Activated T-helper 1 cell treated with Interleukin-2 at 50 U/mL for 16 hours (primary cell): ENCODE measurements at places on chromosomes 5 and 9.

DNA sequence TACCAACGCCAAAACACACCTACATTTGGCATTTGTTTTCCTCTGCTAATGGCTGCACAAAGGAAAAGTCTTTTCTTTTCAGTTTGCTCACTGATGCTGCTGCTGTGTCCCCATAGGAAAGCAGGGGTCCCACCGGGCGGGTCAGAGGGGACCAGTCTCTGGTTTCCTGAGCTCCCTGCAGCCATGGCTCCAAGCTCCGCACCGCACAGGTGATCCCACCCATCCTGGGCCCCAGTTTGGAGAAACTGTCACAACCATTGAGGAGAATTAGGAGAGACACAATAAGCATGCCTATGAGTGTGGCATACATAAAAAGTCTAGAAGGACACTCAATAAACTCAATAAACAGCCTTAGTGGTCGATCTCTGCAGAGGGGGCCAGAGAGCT is 19.9 kb downstream of the MED10 start:
- no peak for DNase-seq

DNA sequence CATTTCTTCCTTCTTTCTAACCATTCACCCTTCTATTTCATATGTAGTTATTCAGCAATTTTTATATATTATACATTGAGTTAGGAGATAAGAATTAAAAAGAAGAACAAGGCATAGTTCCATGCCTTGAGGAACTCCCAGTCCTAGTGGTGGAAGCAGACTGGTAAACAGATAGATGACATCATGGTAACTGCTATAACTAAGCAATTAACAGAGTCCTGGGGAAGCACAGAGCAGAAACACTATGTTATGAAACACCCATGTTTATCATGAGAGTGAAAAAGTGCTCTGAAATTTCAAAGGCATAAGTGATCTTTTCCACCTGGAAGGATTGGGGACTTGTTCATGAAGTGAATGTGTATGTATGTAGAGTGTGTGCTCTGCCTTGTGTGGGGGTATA is 14.6 kb downstream of the PAPPA start:
- no peak for DNase-seq

DNA sequence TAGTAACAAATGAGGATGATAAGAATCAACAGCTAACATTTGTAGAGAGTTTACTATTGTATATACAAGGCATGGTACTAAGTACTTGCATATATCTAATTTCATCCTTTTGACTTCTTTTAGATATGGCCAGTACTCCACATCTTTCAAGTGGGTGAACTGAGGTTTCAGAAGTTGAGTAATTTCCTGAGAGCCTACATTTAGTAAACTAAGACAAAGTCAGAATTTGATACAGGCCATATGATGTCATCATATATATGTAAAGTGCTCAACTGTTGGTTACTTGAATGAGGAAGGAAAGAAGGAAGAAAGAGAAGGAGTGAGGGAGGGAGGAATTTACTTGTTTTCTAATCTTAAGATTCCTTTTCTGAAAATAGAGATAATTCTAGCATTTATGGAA is 52.8 kb downstream of the GRIA1 start:
- no peak for DNase-seq

GRCh38 chr9:120438836-120439546 is 141.0 kb downstream of the CDK5RAP2 start:
- DNase-seq = no peak

GRCh38 chr5:113451797-113452196 is 17.0 kb upstream of the TSSK1B start:
- no peak for DNase-seq

DNA sequence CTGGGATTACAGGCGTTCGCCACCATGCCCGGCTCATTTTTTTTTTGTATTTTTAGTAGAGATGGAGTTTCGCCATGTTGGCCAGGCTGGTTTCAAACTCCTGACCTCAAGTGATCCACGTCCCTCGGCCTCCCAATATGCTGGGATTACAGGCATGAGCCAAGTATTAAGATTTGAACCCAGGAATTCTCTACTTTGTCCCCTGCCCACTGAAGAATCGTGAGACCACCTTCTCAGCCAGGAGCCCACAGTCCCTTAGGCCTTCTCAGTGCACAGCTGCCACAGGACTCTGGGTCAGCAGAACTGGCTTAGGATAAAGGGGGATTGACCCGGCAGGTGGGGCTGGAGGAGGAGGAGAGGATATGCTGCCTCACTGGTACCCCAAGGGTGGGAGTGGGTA is 13.4 kb downstream of the OLFML2A start:
- no peak for DNase-seq

DNA sequence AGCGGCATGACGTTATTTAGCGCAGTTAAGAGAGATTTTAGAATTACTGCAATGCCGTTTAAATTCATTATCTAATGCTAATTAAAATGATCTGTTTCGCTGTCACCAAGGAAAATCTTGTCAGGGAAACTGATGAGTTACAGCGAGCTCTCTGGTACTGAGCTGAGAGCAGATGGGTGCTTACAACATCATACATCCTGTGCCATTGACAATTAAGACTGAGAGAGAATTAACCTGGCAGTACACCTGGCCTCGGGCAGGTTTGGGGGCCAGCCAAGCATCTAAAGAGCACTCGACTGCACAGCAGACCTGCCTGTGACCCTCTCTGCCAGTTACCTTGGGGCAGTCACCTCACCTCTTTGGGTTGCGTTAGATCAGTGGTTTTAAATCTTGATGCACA is 55.0 kb downstream of the PUM3 start:
- no peak for DNase-seq

DNA sequence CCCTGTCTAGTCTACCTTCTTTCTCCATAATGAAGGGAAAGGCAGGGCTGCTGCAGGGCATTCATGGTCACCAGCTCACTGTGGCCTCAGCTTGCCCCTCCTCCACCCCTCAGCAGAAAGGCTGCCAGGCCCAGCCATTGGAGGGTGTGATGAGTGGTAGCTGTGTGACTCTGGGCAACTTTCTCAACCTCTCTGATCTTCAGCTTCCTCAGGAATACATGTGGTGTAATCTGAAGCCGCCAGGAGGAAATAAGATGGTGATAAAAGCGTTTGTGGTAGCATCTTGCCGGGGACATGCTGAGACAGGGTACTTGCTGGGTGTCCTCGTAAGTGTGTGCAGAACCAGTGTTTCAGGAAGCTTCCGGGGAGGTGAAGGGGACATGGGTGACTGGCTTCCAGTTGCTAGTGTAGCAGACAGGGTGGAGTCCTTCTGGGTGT is 9.8 kb downstream of the CXCL14 start:
- no peak for DNase-seq

GRCh38 chr5:160129841-160130240 is 10.6 kb upstream of the PWWP2A start:
- no peak for DNase-seq

DNA sequence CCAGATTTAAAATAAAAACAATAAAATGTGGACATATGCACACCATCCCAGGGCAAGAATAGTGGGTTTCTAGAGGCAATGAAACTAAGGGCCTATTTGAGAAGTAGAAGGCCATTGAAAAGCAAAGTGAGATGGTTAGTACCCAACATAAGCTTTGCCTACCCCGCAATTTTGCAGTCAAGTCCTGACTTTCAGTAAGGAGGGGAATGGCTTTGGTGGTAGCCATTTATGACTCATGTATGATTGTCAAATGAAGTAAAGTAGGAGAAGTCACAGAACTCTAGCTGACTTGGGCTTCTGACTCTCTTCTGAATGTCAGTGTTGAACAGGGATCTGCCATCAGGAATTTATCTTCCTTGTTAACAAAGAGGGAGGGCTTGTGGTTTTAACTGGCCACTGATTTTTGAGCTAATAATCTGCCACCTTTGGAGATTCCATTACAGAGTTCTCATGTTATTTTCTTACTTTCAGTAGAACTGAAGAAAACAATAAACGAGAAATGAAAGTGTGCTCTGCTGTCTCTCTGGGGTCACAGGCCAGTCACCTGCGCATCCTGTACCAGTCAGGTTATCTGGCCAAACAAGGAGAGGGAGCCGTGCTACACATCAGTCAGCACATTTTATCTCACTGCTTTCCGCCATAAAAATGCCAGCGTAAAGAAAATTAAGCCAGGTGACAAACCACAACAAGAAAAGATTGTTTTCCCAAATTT is 14.3 kb upstream of the SNCAIP start:
- DNase-seq = no peak

GRCh38 chr5:132228241-132229035 is 785 bp upstream of the P4HA2 start:
- DNase-seq = no peak

DNA sequence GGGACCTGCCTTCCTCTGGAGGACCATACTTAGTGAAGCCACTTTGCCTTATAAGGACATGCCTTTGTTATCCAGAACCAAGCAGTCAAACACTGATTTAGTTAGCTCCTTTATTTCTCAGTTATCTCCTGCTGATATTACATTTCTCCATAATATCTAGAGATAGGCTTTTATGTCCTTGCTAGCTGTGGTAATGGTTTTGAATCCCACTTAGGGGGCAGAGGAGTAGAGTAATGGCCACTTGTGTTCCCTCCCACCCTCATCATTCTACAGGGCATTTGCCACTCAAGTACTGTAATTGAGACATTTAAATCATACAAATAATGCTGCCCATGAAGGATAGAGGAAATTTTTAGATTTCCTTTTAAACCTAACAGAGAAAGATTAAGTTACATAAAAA is 80.9 kb downstream of the DOCK8 start:
- DNase-seq = no peak

DNA sequence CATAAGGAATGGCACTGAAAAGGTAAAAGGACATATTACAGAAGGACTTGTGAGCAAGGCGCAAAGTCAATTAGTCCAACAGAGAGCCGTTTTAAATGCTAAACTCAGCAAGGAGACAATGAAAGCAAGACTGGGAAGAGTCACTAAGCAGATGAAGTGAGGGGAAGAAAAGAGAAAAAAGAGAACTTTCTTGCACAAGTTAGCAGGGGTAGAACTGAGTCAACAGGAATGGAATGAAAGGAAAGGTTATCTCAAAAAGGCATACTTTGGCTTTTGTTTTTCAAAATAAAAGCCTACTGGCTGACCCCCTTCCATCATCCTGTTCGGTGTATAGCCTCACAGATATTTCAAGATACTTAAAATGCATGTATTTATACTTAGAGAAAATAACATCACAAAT is 75.0 kb downstream of the NR6A1 start:
- DNase-seq = no peak

DNA sequence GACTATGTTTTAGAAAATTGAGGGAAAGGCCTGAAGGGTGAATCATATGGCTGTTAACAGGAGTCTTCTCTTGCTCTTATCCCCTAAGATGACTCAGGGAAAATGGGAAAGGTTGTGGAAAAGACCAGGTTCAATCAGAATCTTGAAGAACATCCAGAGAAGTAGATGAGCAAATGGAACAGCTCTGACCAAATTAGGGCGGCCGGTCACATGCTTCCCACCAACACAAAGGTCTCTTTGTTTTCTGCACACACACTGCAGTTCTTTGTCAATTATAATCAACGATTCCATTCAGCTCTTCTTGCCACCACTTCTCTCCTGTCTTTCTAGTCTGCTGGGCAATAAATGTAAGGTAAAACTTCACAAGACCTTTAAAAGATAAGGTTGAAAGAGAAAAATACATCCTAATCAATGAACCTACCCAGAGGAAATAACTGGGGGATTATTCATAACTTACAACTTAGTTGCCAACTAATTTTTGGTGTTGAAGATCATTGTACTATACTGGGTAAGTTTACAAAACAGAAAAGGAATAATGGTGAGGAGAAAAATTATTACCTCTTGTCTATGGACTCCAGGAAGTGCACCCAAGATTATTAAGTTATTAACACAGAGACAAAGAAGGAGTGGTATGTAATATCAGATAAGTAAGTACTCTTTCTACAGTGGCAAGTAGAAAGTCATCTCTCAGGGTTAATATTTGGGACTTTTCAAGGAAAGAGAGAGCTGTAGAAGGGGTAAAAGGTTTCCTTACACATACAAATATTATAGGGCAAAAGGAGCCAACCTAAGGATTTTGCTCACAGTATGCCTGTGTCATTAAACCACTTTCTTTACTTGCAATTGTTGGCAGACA is 441.9 kb upstream of the PIK3R1 start:
- DNase-seq = no peak

- no peak for DNase-seq
Observed at GRCh38 chr5:172931001-172931536, 28.2 kb upstream of the RPL26L1 start.

GRCh38 chr5:5062525-5063302 is 77.4 kb upstream of the ADAMTS16 start:
- DNase-seq = no peak

GRCh38 chr5:56434986-56435385 is 201.9 kb upstream of the ANKRD55 start:
- no peak for DNase-seq

DNA sequence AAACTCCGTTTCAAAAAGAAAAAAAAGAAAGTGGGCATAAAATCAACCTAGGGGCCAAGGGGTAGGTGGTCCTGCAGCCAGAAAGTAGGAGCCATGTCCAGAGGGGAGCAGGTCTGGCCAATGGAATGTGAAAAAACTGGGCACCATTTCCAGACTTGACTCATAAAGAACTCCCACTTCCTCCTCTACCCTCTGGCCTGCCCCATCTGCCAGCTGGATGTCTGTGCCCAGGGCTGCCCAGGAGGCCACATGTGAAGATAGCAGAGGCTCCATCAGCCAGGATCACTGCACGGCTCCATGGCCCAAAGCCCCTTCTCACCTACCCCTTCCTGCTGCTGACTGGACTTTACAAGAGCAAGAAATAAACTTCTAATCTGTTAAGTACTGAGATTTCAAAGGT is 42.1 kb upstream of the EEIG1 start:
- DNase-seq = no peak

- no peak for DNase-seq
Observed at GRCh38 chr9:14652729-14653377, 40.4 kb downstream of the ZDHHC21 start.

DNA sequence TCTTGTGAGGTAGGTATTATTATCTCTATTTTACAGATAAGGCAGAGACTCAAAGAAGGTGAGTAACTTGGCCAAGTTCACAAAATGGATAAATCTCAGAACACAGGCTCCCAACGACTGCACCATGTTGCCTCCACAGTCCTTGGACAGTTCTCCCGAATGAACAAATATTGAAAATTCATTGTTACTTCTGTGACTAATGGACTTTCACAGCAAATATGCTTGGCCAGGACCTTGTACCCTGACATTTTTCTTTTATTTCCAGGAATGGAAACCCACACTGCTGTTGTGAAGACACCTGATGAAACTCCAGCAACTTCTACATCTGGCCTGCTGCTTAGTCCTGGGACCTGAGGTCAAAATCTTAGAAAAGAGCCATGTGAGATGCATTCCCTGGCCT is 2.5 kb upstream of the CYSTM1 start:
- DNase-seq = no peak

- DNase-seq = no peak
Observed at GRCh38 chr5:175438234-175438857, 5.6 kb downstream of the DRD1 start.

DNA sequence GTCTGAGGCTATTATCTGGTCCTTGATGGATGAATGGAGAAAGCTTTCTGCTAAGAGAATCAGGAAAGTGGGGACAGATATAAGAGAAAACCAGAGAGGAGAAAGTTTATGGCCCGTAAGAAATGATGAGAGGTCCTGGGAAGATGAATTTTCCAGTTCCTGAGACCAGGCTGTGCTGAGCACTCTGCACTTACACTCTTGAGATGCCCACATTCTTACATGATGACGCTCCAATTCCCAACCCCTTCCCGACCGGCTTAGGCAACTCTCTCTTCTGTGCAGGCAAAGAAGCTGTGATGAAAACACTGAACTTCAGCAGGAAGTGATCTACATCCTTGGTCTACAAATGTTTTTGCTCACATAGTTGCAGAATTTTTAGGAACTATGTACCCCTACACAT is 417.0 kb downstream of the ARHGEF28 start:
- no peak for DNase-seq

GRCh38 chr5:158565017-158565789 is 534.5 kb downstream of the EBF1 start:
- DNase-seq = no peak
